Astrocyte (in vitro differentiated cells and primary cell): ENCODE measurements at places on chromosomes 3 and 15. TPM values are rescaled to one million over a fixed set of nuclear protein-coding genes. Genes with fewer than 3 reads are reported as not detected.

ETV5 gene
- 55.3 and 58.3 TPM in 2 replicates for total RNA-seq

GOLGA8N gene
- total RNA-seq, result 3.0 and 5.0 TPM in 2 replicates

GAP43 gene
- total RNA-seq, result 13.8 and 17.4 TPM in 2 replicates

TMEM202 gene
- total RNA-seq, result not detected in 2 replicates

RARRES1 gene
- 1.2 and 3.2 TPM in 2 replicates for total RNA-seq

HHLA2 gene
- total RNA-seq, result not detected in 2 replicates

HIGD2B gene
- not detected in 2 replicates for total RNA-seq

TNFAIP8L3 gene
- 1.1 and 1.8 TPM in 2 replicates for total RNA-seq

NCEH1 gene
- total RNA-seq, result 14.1 and 16.9 TPM in 2 replicates

TRPM1 gene
- not detected in 2 replicates for total RNA-seq

ARMC8 gene
- 33.2 and 36.5 TPM in 2 replicates for total RNA-seq

TM4SF18 gene
- 4.0 and 5.6 TPM in 2 replicates for total RNA-seq

SLC28A2 gene
- total RNA-seq, result not detected in 2 replicates

TLR9 gene
- total RNA-seq, result 0.25 and 0.36 TPM in 2 replicates

CERS3 gene
- not detected in 2 replicates for total RNA-seq

GOLGA6L10 gene
- 0.12 and 0.30 TPM in 2 replicates for total RNA-seq

MCTP2 gene
- 2.6 and 4.5 TPM in 2 replicates for total RNA-seq

KIF15 gene
- total RNA-seq, result 0.82 and 1.5 TPM in 2 replicates

MFSD1 gene
- total RNA-seq, result 62.2 and 70.1 TPM in 2 replicates
